ENCODE measurements at places on chromosomes 6 and 20.

GRCh38 chr6:15272562-15272961 lies 26.7 kb downstream of the JARID2 start:
- no peak for DNase-seq

- peak; percentile 45 for DNase-seq
Observed at GRCh38 chr6:219019-219570, 73.2 kb upstream of the DUSP22 start.

DNA sequence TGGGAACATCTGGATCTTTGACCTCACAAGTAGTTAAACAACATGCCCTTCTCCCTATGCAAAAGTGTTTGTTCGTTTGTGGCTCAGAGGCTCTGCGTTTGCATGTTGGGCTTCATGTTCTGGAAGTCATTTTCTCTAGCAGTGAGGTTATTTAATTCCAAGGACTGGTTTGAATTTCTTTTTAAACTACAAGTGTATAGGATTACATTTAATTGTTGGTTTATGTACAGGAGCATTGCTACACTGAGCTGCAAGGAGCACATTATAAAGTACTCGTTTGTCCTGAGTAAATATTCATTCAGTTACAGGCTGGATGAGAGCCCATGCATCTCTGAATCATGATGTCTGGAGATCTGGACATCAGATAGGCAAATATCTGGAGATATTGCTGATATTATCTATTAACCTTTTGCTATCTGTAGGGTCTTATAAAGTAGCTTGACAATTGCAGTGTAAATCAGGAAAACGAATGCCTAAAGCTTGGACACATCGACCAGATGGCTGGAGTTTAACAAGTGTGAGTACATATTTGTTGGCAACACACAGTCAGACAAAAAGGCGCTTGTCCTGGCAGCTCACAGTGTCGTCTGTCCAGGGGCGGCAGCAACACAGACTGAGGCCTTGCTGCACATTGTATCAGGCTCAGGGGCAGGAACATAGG lies 84.6 kb downstream of the PDE7B start:
- DNase-seq = no peak

- no peak for DNase-seq
Observed at GRCh38 chr20:59084041-59084850, 41.7 kb upstream of the PRELID3B start.

GRCh38 chr20:62540504-62540903 lies 64.7 kb upstream of the GATA5 start:
- no peak for DNase-seq

DNA sequence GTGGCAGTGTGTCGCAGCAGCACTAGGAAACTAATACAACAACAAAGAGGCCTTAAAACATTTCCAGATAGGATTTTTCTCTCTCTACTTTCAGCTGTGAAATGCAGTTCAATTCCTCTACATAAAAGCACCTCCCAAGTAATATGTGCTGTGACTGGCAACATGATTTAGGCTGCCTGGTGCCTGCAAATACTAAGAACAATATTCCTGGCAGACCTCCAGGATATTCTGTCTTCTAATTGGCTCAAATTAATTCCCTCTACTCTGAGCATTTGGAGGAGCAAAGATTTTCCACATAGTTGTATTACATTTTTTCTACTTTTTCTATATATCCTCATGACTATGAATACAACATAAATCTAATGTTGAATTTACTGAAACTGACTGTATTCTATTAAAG lies 33.2 kb downstream of the SCGN start:
- no peak for DNase-seq

DNA sequence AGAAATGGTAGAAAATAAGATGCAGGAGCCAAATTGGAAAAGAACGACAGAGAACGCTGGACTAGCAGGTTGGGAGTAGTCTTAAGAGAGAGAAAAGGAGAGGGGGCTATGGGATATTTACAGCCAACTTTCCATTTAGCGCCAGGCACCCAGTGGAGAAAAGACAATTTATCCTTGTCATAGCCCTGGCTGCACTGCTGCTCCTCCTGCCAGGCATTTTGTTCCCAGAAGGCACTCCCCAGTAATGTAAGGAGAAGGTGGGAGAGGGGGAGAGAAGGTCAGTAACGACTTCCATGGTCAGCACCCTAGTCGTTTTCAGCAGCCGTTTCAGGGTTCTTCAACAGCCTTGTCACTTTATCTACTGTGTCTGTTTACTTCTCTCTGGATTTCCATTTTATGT lies 159.0 kb downstream of the TRMT11 start:
- no peak for DNase-seq

DNA sequence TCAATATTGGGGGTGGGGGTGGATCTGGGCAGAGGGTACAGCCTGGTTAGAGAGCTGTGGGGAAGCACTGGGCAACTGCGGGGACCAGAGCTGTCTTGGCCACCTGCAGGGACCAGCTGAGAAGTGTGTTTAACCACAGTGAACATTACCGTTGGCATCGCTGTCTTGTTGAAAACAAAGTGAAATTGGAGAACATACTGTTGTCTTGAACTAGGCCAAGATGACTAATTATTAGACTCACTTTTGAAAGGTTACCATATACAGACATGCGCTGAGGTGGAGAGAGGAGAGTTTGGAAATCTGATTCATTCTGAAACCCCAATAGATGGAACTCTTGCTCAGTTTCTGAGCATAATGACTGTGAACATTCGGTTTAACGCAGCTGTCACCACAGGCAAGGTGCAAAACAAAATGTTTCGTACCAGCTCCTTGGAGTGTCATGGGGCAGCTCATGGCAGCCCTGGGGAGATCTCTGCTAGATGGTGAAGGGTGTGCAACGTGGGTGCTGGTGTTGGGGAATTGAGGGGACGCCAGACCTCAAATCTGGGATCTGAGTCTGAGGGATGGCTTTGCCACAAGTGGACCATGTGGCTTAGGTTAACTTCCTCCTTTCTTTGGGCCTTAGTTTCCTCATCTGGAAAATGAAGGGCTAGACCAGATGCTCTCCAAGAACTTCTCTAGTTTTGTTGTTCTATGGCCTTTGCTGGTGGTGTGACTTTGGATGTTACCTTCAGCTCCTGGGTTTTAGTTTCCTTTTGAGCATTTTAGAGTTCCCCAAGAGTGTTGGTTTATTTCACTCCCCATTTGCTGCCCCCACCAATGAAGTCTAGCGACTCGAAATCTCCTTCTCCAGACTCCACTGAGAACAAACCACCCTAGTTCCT lies 24.6 kb upstream of the GTSF1L start:
- DNase-seq = peak; percentile 87

GRCh38 chr6:148947621-148948444 lies 201.0 kb downstream of the UST start:
- DNase-seq = peak; percentile 78

DNA sequence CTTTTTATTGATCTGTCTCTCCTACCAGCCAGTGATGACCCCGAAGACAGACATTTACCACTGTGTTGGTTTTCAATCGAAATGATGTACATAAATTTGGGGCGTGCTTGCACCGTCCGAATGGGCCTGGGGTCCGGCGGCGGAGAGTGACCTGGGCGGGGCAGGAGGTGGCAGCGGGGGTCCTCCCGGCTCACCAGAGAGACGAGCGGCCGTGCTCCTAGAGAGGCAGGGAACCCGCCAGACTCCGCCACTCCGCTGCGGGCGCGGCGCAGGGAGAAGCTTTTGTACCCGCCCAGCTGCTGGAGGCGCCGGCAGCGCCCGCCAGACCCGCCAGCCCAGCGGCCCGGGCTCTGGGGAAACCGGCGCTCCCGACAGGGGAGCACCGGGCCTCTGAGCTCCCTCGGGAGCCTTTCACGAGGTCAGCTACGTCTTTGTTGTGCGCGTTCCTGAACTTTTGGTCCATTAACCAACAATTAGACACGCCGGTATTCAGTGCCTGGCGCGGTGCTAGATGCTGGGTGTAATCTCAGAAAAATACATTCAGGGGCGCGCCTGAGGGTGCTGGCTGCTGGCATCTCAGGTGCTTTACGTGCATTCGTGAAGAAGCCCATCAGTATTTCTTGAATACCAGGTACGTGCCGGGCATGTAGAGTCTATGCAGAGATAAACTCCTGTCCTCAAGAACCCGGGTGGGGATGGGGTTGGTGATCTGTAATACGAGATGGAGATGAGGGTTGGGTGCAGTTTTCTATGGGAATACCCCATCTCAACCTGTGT lies at the start of gene PGBD1:
TSS of gene PGBD1 (plus strand) at position 285 of the 777 bp plus-strand sequence. CDS start 2,242 bp downstream, outside the sequence.
- peak; percentile 71 for DNase-seq

DNA sequence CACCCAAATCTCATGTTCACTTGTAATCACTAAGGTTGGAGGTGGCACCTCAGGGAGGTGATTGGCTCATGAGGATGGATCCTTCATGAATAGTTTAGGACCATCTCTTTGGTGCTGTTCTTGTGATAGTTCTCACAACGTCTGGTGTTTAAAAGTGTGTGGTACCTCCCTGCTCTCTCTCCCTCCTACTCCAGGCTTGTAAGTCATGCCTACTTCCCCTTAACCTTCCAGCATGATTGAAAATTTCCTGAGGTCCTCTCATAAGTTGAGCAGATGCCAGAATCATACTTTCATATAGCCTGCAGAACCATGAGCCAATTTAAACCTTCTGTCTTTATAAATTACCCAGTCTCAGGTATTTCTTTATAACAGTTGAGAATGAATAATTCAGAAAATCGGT lies 16.6 kb downstream of the HLA-A start:
- no peak for DNase-seq

DNA sequence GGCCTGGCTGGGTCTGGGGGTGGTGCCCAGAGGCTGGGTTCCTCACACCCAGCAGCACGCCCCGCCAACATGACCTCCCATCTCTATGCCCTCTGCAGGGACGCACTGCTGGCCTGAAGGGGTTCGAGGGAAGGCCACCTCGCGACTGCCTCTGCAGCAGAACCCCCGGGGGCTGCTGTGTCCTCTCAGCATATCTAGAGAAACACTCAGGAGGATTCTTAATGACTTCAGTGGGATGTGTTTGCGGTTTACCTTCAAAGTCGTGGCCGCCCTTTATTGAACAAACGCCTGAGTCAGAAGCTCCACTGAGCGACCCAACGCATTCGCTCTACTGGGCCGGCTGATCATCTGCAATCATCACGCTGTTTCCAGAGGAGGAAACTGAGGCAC lies 54.8 kb upstream of the GATA5 start:
- no peak for DNase-seq

GRCh38 chr6:144886682-144887081 lies 601.5 kb downstream of the UTRN start:
- no peak for DNase-seq

- DNase-seq = no peak
Observed at GRCh38 chr20:47761482-47762047, 23.7 kb downstream of the SULF2 start.

Data from natural killer cell treated with Interleukin-12 subunit alpha and Interleukin-12 subunit beta and Interleukin-15 and Interleukin-18, amount 100 ng/mL, for 72 hours (primary cell).